Dermis microvascular lymphatic vessel endothelial cell (primary cell): ENCODE measurements at places on chromosomes 6 and 20. TPM values are rescaled to one million over a fixed set of nuclear protein-coding genes. Genes with fewer than 3 reads are reported as not detected.

Gene BPIFA1
- total RNA-seq: not detected in 2 replicates

Gene FAM162B
- 6.2 and 11.1 TPM in 2 replicates for total RNA-seq

Gene EYA2
- total RNA-seq: not detected in 2 replicates

Gene HELZ2
- 25.7 and 30.1 TPM in 2 replicates for total RNA-seq

Gene PRICKLE4
- 6.4 and 9.5 TPM in 2 replicates for total RNA-seq

Gene MCHR2
- total RNA-seq: not detected in 2 replicates
